Caudate nucleus (tissue), 63 donors: ENCODE measurements at places on chromosomes 2 and 18.

DNA sequence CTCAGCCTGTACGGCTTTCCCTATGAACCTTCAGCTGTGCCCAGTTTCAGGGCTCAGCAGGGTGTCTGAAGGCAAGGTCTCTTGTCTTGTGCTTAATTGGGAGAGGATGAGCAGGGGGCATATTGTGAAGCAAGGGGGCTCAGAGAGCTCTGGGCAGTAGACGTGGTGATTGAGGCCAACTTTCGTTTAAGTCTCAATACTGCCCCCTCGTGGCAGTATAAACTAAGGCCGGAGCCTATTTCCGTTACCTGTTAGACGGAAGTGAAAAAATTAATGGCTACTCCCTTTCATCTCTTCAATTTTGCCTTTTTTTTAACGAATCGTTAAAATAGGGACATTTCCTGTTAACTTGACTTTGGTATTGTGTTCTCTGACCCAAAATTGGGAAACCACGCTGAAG lies 193.4 kb downstream of the TDRD15 start:
- DNase-seq: peak; percentile 26

GRCh38 chr2:149534674-149535073 lies 52.9 kb downstream of the MMADHC start:
- DNase-seq: no peak

DNA sequence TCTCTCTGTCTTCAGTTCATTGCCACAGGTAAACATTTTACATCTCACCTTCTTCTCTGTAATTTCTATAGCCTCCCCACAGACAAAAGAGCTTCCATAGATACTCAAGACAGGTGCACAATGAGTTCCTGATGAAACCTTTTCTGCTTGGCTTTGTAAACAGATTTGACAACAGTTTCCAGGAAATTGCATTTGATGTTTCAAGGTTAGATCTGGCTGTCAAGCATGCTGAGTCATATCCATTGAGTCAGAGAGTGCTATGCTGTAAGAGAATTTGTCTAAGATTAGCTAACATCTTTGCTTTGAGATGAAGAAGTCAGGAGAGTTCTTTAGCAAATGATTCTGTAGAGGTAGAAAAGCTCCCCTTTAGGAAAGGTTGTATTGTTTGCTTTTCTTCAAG lies 40.6 kb upstream of the MAP2 start:
- DNase-seq: no peak

GRCh38 chr2:163177592-163177991 lies 339.0 kb upstream of the KCNH7 start:
- no peak for DNase-seq

- no peak for DNase-seq
These were observed 21.9 kb downstream of the FOSL2 start for GRCh38 chr2:28414583-28414982.

DNA sequence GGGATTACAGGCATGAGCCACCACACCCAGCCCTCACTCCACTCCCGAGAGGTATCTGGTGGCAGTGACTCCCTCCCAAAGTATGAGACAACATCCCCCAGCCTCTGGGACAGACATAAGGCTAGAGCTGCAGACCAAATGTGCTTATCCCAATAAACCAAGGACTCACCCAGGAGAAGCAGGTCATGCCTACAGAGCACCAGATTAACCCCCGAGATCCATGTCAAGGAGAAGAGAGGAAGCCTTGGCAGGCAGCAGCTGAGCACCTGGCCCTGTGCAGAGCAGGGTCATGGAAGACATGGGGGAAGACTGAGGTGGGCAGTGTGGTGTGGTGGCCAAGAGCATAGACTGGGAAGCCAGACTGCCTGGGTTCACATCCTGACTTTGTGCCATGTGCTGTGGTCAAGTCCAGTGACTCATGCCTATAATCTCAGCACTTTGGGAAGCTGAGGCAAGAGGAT lies 7.2 kb downstream of the RAB11FIP5 start:
- DNase-seq: no peak

- DNase-seq: no peak
These were observed 12.9 kb upstream of the NCKAP5 start for GRCh38 chr2:133581010-133581760.

- DNase-seq: no peak
These were observed 435.6 kb upstream of the GYPC start for GRCh38 chr2:126220331-126220730.

- DNase-seq: no peak
These were observed 54.8 kb downstream of the TMEM18 start for GRCh38 chr2:622357-622756.

DNA sequence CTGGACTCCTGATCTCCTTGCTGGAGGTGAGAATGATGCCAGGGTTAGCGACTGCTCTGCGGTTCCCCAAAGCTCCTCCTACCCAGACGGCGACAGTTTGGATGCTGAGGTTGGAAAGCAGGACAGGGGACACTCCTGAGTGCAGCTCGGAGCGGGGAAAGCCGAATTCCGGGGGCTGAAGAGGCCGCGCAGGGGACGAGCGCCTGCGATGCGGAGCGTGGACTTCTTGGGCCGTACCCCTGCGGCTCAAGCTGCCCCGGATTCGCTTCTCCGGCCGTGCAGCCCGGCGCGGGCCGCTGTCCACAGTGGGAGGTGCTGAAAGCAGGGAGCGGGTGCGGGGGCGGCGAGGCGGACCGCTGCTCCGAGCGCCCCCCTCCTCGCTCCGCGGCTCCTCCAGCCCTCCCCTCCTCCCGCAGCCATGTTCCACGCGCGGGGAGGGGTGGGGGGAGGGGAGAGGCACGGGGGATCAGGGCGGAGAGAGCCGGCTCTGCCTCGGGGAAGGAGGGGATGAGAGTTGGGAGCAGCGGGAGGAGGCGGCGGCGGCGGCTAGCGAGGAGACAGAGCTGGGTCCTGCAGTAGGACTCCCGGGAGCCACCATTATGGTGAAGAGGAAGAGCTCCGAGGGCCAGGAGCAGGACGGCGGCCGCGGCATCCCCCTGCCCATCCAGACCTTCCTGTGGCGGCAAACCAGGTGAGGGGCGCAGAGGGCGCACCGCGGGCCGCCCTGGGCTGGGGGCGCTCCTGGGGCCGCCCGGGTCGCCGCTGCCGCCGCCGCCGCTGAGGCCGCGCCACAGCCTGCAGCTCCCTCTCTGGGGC lies at the start of gene UNC80:
TSS of gene UNC80 (plus strand) at position 359 of the 816 bp plus-strand sequence. CDS start at position 600, 241 bp downstream.
- peak; percentile 31 for DNase-seq

DNA sequence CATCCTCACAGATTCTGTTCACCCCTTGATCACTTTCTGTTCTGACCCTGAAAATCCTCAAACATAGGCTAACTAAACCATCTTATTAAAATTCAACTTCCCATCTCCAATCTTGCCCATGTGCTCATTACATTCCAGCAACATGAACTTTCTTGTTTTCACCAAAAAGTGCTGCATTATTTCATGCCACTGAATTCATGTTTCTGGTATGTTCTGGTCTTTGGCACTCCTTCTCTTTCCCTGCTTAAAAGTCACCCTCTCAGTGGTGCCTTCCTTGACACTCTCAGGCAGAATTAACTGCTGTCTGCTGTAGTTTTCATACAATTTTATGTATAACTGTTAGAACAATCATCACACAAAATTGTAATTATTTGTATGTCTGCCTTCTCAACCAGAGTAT lies 247.7 kb upstream of the RBMS1 start:
- no peak for DNase-seq

- no peak for DNase-seq
These were observed 265.1 kb downstream of the SH3BP4 start for GRCh38 chr2:235216901-235217300.

DNA sequence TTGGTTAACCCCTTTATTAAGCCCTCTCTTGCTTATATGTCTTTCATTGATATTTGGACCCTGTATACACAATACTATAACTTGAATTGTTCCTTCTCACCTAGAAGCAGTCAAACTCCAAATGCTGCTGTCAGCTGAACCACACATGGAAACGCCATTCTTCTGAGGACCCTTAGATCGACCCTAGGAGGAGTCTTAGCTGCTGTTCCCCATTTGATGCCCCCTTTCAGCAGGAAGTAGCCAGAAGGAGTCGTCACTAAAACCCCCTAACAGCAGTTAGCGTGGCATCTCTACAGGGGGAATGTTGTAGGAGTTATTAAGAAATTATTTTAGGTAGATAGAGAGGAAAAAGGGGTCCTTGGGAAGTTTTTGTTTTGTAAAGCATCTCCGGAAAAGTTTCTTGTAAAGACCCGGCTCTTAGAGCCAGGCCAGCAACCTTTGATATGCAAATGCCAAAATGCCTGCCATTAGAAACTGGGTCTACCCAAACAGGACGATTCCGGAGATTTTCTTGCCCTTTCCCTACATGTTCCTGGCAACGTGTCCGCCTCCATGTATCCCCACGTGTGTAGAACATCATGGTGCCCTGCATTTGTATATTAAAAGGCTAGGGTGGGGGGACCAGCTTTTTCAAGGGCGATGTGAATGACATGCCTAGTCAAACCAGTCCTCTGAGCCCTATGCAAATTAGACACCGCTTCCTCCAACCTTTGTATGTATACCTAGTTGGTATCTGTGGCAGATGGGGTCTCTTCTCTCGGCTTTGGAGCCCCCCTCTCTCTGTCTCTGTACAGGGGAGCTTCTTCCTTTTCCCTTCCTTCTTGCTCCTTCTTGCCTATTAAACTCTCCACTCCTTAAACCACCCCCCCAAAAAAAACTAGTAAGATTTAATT lies 638.4 kb upstream of the POU3F3 start:
- no peak for DNase-seq

GRCh38 chr2:168256448-168256847 lies 9.1 kb upstream of the STK39 start:
- DNase-seq: no peak

GRCh38 chr2:142536966-142537365 lies 340.5 kb upstream of the KYNU start:
- no peak for DNase-seq
